ENCODE measurements at places on chromosomes 1 and 21.

GRCh38 chr1:237303929-237304328 lies 261.9 kb downstream of the RYR2 start:
- DNase-seq: no peak

- no peak for DNase-seq
Measured at GRCh38 chr1:112954017-112954650, 1.9 kb downstream of the SLC16A1 start.

GRCh38 chr1:36107394-36107793 lies 17.6 kb downstream of the COL8A2 start:
- DNase-seq: no peak

DNA sequence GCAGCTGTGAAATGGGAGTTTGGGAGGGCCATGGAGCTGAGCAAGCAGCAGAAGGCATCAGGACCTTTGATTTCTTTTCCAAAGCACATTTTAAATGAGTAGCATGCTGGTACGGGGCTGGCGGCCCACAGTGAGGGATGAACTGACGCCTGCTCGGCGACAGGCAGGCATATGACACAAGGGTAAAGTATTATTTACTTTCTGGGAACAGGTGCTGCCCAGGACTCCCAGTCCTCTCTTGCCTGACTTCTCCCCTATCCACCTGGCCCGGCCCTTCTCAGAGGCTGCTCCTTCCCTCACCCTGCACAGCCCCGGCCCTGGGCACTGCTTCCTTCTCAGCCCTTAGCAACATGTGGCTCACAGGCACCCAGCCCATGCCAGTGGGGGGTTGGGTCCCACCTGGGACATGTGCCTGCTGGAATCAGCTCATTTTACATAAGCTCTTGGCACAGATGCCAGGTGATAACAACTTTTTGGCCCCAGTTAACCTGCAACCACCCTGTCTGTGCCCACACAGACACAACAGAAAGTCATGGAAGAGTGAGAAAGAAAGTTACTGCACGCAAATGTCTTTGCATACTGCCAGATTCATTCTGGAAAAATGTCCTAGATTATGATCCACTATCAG lies 112.3 kb upstream of the GADD45A start:
- DNase-seq: no peak

DNA sequence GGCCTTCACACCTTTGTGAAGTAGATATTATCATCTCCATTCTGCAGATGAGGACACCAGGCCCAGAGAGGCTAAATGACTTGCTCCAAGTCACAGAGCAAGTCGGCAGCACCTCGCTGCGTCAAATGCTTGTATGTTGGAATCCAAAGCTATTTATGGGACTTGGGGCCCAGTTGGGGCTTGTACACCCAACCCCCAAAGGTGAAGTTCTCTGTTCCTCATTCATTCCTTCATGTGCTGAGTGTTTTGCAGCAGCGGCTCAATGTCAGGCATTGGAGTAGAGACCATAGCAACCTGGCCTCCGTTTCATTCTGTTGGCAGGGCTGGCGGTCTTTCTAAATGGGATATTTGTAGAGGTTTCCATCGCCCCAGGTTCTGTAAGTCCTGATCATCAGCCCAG lies 113.4 kb upstream of the SLC25A33 start:
- peak; percentile 80 for DNase-seq

DNA sequence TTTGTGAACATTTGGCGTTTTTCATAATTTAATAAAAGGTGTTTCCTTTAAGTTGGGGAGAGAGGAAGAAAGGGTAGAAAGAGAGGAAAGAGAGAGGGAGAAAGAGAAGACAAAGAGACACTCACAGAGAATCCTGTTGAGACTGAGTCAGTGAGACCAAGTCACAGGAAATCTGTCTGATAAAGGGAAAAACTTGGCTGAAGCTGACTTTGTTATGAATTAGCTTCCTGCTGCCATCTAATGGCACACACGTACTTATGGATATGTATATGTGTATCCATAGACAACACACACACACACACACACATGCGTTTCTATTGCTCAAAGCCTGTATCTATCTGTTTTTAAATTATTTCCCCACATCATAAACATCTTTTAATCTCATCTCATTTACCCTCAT lies 42.5 kb upstream of the DISC1 start:
- DNase-seq: no peak

GRCh38 chr1:60672449-60672848 lies 409.9 kb upstream of the NFIA start:
- no peak for DNase-seq

GRCh38 chr1:151990856-151991198 lies 2.8 kb downstream of the S100A10 start:
- no peak for DNase-seq

DNA sequence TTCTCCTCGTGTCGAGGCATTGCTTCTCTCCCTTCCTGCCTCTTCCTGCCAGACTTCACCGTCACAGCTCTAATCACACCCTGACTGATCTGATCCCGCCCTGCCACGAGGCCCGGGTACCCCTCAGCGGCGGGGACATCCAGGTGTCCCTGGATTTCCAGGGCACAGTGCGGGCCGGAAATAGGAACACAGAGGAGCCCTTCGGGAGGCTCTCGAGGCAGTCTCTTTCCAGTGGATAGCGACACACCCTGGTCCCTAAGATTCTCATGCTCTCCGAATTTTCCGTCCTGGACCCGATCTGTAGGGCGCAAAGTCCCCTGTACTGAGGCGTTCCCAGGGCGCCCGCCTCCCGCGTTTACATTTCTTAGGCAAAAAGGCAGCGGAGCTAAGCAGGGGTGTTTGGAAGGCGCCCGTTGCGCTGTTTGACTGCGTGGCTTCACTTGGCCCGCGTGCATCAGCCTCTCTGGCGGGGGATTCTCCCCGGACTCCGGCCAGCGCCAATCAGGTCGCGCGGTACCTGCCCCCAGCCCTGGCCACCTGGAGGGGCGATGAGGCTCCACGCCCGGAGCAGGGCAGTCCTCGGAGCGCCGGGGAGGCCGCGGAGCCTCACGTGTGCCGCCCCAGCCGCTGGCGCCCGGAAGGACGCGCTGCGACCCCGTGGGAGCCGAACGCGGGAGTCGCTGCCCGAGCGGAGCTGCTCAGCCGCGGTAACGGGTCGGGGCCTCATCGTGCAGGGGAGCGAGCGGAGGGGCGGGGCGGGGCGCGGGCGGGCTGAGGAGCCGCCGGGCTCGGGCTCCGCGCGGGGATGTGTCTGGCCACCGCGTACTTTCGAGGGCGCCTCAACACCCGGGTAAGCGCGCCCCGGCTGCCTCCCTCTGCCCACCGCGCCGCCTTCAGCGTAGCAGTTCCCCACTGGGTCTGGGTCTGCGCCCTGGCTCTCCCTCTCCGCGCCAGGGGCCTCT lies at the start of gene FAM163A:
Gene FAM163A, plus strand, starts transcription at position 575 of the 962 bp plus-strand sequence. CDS start 69,807 bp downstream, outside the sequence.
- no peak for DNase-seq

DNA sequence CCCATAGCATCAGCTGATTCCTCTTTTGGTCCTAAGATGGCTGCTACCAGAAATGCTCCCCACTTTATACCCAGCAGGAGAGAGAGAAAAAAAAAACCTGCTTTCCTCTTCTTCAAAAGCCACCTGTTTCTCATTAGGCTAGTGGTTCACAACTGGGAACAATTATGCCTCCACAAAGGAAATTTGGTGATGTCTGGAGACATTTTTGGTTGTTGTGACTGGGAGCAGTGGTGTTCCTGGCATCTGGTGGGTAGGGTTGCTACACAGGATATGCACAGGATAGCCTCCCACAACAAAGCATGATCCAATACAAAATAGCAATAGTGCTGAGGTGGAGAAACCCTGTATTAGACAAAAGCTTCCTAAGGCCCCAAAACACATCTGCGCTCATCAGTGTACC lies 38.5 kb upstream of the SGIP1 start:
- no peak for DNase-seq

DNA sequence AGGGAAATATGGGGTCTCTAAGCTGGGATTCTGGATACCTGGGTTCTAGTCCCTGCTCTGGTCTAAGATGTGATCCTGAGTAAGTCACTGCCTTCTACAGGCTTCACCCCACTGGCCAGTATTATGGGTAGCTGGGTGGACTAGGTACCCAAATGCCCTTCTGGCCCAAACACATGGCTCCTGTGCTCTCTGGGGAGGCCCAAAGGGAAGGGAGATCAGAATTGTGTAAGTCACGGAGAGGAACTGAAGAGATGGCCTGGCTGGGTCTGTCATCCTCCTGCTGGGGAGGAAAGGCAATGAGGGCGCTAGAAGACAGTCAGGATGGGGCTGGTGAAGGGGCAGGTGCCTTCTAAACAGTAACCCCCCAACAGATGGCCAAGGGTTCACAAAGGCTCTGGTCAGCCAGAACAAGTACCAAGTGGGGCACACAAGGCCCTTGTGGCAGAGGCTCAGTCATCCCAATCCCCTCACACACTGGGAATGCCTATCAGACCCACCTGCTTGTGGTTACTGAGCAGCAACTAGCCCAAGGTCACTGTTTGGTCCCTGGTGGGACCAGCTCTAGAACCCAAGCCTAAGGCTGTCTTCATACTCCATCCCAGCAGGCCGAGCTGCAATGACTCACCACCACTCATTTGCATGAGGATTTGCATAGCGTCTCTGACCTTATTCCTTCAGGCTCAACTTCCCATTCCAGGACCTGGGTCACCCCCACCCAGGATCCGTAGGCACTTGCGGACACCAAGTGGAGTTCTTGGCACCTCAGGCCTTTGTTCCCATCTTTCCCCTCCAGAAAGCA lies 9.2 kb downstream of the MEF2D start:
- DNase-seq: peak; percentile 81

DNA sequence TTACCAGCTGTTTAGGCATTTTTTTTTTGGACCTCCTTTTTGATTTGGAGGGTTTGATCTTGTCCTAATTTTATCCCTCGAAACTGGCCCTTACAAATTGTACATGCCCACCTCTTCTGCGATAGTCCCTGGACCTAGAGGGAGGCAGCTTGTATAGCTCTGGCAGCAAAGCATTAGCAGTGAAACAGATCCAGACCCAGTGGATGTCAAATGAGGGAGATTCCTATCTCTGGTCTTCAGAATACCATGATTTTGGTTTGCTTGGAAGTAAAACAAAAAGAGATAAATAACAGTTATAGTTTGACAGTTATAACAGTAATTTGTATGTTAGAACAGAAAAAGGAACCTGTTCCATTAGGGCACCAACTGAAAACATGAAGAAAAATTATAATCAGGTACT lies 123.6 kb downstream of the MIS18A start:
- DNase-seq: no peak

GRCh38 chr1:9874959-9875635 lies 35.0 kb downstream of the CTNNBIP1 start:
- DNase-seq: peak; percentile 89

Data from NAMALWA (cell line).